ENCODE measurements at places on chromosomes 13 and 19.

DNA sequence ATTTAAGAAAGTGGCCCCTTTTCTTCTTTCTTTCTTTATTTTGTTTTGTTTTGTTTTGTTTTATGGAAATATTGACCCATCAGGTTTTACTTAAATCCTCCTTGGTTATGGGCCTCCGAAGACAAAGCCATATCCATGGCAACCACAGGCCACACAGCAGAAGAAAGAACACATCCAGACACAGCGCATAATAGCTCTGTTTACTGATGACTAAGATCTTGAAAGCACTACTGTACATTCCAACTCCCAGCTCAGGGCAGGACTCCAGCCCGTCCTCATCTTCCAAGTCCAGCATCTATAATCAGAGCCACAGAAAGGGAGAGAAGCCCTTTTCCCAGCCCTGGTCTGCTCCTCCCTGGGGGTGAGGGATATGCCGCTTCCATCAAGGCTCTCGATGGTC lies 84.3 kb downstream of the NUFIP1 start:
- DNase-seq = no peak

DNA sequence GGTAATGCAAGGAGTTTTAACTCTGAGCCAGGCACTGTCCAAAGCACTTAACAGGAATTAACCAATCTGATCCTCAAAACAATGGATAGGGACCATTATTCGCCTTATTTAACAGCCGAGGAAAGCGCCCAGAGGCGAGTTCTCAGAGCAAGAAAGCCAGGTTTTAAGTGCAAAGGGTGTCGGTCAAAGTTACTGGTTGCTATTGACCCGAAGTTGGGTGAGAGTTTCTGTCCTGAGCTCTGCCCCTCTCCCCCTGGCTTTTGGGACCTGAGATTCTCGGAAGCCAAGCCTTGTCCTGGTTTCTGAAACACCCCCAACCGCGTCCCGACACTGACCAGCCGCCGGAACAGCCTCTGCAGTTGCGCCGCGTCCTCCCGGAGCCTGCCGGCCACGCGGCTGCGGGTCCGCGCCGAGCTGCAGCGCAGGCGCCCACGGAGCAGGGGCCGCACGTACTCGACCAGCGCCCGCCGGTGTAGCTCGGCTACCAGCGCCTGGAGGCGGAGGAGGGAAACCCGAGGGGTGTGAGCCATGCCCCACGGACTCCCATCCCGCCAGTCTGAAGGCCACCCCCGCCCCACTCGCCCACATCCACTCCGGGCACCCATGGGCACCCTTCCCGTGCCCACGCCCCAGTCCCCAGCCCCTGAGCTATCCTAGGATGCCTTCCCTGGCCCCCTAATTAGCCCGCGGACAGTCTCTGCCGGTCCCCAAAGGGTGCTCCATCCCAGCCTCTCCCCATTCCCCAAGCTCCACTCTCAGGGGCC lies 27.8 kb downstream of the EXOC3L2 start:
- no peak for DNase-seq

- DNase-seq = no peak
These were observed 86.4 kb downstream of the CRYL1 start for GRCh38 chr13:20439261-20439660.

DNA sequence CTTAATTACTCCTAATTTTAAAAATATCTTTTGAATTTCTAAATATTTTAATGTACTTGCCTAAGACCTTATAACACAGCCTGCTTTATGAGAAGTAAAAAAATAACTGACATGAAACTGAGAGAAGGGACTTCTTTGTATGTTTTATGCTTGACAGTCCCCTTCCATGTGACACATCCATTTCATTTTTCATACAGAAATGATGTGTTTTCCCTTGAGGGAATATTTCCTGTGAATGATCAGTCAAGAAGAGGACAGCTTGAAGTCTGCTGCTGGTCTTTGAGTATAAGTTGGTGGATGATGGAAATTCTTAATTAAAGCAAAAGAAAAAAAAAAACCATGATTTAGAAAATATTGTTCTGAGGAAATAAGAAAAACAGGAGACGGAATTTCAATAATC lies 230.4 kb upstream of the KLHL1 start:
- no peak for DNase-seq

DNA sequence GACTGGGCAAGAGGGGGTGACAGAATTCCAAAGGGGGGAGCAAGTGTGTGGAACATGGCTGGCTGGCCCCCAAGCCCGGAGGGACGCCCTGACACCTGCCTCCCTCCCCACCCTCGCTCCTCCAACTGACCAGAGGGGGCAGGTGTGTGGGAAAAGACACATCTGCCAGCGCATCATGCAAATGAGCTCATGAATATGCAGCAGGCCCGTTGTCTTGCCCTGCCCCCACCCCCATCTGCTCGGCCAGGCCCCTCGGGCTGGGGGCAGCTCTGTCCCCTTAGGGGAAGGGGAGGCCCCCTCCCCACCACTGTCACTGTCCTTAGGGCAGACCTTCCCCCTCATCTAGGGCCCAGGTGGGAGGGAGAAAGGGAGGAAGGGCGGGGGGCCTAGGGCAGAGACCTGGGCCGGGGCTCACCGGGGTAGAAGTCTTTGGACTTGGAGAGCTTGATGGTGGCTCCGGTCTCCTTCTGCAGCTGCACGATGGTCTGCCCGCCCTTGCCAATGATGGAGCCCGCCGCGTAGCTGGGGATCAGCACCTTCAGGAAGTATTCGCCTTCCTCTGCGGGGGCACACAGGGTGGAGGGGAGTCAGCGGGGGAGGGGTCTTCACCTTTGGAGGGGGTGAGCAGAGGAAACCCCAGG lies 12.9 kb downstream of the NOVA2 start:
- DNase-seq = no peak

DNA sequence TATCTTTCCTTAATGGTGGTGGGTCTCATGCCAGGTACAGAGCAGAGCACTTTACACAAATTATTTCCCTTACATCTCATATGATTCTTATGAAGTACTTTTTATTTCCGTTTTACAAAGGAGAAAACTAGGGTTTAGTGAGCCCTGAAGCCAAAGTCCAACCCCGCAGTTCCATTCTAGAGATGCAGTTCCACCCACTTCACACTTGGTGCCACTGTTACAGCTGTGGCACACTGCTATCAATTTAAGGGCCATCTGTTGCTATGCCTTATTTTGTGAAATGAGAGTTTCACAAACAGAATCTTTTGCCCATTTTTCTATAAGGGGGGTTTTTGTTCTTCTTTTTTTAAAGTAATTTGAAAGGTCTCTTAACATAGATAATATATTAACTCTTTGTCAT lies 12.9 kb downstream of the MIPEP start:
- no peak for DNase-seq

GRCh38 chr19:41478875-41479756 lies 36.2 kb downstream of the ERICH4 start:
- DNase-seq = no peak

- DNase-seq = no peak
These were observed 27.7 kb upstream of the UBL3 start for GRCh38 chr13:29878101-29878500.

GRCh38 chr19:2096034-2096479 lies at the start of gene MOB3A:
MOB3A (minus strand) TSS chr19:2096326; CDS start chr19:2078560, 17,766 bp downstream.
- no peak for DNase-seq

GRCh38 chr13:65540175-65540574 lies 1690.0 kb downstream of the PCDH9 start:
- DNase-seq = no peak

GRCh38 chr13:31310786-31311185 lies 111.0 kb downstream of the B3GLCT start:
- no peak for DNase-seq

GRCh38 chr13:90382425-90382824 lies 965.1 kb upstream of the MIR17HG start:
- DNase-seq = no peak

GRCh38 chr13:114112826-114113322 lies 19.5 kb downstream of the RASA3 start:
- DNase-seq = no peak

- DNase-seq = no peak
These were observed 133.2 kb upstream of the SLITRK5 start for GRCh38 chr13:87537951-87538350.

DNA sequence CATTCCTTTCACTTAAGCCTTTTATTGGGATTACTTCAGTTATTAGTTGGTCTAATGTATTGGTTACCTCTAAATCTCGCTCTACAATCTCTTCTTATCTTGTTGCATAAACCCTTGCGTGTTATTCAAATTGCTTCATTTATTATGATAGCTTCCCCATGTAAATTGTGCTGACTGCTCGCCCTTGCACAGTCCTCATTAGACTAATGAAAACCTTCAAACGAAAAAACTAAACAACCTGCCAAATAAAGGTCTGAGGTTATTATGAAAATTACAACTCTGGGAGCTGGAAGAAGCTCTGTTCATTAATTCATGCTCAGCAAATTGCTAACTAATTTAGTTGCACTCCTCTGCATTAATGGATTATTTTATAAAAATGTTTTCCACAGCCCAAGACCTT lies 320.1 kb downstream of the DACH1 start:
- no peak for DNase-seq

- DNase-seq = no peak
These were observed 65.9 kb upstream of the ZNF43 start for GRCh38 chr19:21901861-21902260.

DNA sequence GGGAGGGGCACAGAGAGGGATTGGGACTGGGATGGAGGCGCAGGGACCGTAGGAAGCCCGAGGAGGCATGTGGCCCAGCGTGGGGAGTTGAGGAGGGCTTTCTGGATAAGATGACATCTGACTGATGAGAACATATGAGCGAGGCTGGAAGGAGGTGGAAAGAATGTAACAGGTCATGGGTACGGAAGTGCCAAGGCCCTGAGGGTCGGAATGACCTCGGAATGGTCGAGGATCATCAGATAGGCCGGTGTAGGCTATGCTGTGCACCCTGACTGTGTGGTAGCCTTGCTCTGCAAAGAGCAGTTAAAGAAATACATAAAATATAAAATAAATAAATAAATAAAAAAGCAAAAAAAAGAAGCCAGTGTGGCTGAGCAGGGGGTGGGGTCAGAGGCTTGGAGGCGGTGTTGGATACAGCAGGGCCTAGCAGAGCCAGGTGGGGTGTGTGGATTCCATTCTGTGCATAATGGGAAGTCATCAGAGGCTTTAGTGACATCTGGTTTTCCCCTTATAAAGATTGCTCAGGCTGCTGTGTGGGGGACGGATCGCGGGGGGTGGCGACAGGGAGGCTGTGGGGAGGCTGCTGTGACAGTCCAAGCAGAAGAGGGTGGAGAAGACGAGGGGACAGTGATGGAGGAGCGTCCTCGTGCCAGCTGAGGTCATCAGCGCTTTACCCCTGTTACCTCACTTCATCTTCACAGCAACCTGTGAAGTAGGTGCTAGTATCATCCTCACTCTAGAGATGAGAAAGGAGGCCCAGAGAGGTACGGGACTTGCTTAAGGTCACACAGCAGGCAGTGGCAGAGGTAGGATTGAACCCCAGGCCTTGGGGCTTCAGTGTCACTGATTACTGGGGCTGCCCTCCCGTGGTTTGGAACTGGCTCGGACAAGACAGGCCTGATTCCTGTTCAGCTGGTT lies 5.0 kb downstream of the PAK4 start:
- no peak for DNase-seq

DNA sequence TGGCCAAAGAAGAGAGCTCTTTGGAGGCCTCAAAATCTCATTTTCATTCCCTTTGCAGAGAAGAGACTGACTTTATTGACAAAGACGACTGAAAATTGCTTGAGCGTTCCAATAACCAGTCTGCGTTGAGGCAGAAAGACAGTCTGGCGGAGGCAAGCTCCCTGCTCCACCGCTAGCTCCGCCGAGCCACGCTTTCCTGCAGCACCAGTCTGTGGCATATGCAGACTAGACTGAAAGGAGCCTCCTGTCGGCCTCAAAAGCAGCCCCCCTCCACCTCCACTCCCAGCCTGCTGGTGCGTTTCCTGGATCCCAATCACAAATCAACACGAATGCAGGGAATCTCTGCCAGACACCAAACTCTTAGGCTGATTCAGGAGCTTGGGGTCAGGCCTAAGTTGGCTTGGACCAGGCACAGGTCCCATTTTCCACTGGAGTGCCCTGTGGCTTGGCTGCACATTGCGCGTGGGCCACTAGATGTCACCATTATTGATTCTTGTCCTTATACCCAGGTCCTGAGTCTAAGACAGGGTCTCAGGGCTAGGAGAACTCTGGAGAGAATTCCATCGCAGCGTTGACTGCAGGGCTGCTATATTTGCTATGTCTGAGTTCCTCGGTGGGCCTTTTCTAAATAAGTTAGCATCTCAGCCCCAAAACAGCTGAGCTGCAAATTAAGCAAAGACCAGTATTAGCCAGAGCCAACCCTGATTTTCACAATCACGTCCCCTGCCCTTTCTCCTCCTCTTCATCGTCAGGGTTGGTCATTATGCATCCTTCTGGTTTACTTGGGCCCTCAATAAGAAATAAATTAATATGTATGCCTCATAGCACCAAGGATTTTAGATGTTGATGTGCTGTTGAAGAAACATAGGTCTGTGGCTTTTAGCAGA lies 5.2 kb upstream of the ZNF507 start:
- DNase-seq = peak; percentile 62

- DNase-seq = no peak
These were observed 1646.9 kb upstream of the SPRY2 start for GRCh38 chr13:81987677-81988357.

DNA sequence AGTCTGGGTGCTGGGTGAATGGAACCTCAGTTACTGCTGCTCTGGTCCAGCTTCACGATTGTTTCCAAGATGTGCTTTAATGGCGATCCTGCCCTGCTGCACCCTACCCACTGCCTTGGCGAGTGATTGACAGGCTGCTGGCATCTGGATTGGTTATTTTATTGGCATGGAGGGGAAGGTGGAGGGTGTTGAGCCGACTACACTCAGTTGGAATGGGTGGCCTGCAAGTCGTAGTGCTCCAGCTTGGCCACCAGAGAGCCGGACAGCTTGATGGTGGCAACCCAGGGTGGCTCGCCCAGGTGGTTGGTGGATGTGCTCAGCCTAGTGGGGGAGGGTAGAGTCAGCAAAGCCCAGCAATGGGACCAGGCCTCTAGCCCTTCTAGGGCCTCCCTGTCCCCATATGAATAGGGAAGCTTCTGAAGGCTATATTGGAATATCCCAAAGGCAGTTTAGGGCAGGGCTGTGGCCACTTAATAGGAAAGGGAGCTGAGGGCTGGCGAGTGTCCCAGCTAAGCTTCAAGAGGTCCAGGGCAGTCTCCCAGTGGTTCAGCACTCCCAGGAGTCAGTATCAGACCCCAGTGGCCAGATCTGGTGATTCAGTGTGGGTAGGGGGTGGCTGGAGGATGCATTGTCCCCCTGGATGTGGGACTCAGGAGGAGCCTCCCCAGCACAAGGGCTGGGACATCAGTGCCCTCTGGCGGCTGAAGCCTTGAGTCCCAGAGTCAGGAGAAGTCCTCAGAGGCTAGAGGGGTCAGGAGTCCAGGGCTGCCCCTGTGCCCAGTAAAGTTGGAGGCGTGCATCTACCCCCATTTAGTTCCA lies 3.4 kb downstream of the GGN start:
- DNase-seq = no peak

GRCh38 chr19:18204394-18205199 lies 755 bp upstream of the RAB3A start:
- DNase-seq = peak; percentile 76

GRCh38 chr19:49904136-49904535 lies 7.4 kb upstream of the IL4I1 start:
- DNase-seq = no peak

- no peak for DNase-seq
These were observed 5.3 kb downstream of the PODNL1 start for GRCh38 chr19:13932911-13933393.

- DNase-seq = no peak
These were observed 10.9 kb upstream of the QTRT1 start for GRCh38 chr19:10690341-10690781.

GRCh38 chr13:94996445-94996844 lies 284.1 kb upstream of the SOX21 start:
- no peak for DNase-seq
